Brain (organoid and tissue), 16 donors: ENCODE measurements at places on chromosomes 13 and 19. TPM values are rescaled to one million over a fixed set of nuclear protein-coding genes. Genes with fewer than 3 reads are reported as not detected.

DNA sequence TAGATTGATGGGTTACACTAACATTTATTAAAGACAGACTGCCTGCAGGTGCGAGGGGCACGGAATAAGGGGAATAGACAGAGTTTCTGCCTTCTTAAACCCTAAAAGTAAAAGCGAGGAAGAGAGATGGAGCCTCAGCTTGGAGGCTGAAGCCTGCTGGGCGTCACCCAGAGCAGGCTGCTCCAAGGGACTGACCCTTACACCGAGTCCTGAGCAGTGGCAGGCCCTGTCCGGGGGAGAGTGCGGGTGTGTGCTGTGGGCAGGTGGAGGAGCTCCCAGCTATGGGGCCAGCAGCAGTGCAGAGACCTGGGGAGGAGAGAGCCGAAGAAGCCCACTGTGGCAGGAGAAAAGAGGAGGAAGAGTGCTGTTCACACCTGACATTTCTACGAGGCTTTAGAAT, 86.4 kb downstream of the SOX1 start:
- DNase-seq, result no peak

DNA sequence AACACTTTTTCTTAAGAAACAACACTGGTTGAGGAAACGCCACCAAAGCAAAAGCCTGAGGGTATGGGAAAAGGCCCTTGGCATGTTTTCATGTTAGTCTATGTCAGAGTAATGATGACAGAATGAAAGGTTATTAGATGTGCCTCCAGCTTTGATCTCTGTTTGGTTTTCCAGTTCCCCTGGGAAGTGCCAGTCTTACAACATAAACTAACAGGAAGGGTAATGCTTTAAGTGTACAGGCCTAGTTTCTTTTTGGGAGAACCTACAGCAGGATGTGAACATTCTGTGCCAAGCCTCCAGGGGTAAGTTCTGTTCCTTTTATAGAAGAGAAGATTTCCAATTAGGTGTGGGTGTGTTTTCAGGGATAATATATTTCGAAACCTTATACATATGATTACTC, 121.7 kb downstream of the FNDC3A start:
- no peak for DNase-seq

- no peak for DNase-seq
These were observed 672.5 kb upstream of the PCDH20 start for GRCh38 chr13:62088165-62088564.

DNA sequence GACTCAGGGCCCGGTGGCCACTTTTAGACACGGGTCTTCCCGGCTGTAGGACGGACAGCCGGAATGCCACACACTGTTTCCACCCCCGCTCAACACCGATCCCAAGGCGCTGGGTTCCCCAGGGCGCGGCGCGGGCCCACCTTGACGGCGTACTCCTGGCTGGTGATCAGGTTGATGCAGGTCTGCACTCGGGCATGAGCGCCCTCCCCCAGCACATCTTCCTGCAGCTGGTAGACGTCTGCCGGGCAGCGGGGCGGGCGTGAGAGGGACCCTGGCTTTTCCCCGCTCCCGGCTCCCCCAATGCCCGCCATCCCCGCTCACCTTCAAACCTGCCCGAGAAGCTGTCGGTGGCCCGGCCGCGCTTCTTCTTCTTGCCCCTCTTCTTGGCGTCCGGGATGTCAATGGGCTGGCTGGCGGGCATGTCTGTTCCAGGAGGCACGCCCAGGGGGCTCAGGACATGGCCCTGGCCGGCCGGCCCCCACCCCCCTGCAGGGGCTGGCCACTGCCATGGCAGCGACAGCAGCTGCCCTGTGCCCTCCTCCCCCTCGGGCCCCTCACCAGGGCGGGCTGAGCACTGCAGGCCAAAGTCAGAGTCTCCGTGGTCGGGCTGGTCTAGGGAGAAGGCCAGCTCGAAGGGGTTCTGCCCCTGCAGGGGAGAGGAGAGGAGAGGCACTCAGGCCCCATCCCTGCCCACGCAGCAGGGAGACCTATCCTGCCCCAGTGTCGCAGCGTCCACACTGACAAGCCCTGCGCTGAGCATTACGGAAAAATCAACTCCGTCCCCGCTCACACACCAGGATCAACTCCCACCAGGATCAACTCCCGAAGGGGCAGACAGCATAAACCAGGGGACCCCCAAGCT, 4.8 kb downstream of the MKNK2 start:
- no peak for DNase-seq

GRCh38 chr13:64471916-64472315, 2758.2 kb downstream of the PCDH9 start:
- DNase-seq, result peak; percentile 66

GRCh38 chr19:35911790-35912189, 3.7 kb upstream of the TYROBP start:
- no peak for DNase-seq

DNA sequence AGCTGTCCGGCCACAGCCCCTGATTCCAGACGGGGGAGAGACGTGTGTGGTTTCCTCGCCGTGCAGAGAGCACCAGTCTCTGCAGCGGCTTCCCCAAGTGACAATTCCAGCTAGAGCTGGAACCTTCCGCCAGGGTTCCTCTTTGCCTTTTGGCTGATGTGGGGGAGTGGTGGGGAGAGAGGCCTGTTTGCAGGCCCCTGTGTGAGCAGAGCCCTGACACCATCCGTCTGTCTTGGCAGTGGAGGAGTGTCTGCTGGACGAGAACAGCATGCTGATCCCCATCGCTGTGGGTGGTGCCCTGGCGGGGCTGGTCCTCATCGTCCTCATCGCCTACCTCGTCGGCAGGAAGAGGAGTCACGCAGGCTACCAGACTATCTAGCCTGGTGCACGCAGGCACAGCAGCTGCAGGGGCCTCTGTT, 25.0 kb downstream of the LAMP1 start:
- DNase-seq, result no peak

DNA sequence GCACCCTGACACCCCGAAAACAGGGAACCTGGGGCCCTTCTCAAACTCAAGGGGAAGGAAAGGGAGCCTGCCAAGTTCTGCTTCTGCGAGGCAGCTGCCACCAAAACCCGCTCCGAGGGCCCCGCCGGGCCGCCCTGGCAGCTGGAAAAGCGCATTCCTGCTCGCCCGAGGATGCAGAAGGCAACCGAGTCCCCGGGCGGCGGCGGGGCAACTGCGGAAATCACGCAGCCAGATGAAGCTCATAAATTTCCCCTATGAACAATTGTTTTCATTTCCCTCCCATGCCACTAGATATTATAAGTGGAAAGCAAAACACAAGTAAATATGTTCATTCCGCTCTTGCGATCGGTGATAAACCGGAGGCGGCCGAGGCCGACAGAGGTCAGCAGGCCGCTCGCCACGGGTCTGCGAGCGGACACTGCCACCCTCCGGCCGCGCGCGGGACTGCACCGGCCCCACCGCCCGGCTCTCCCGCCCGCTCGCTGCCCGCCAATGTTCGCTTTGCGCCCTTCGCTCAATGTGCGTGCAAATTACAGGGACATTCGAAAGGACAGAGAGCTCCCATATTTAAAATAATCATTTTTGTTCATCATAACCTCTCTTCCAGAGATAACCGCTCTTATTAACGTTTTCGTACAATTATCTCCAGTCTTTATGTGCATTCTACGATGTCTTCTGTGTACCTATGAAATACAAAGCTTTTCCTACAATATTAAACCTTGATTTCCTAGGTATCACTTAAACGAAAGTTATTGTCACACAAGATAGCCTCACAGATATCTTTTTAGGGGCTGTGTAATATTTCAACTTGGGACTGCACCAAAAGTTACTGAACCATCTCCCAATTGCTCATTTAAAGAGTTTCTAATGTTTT, 120.8 kb upstream of the ZNF507 start:
- peak; percentile 46 for DNase-seq

DNA sequence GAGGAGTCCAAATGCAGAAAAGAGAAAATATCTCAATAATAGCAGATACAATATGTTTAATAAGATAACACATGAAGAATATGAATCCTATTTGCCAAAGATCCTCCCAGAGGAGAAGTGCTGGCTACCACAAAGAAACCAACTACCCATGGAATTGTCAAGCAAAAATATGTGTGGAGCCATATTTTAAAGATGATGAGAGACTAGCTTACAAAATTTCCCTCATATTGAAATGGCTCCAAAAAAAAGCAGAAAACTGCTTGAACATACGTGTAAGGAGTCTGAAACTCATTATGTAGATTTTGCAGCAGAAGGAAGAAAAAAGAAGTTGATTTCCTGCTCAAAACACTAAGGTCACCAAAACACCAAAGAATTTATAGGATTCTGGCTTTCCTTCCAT, 94.2 kb downstream of the USP12 start:
- DNase-seq, result peak; percentile 88

DNA sequence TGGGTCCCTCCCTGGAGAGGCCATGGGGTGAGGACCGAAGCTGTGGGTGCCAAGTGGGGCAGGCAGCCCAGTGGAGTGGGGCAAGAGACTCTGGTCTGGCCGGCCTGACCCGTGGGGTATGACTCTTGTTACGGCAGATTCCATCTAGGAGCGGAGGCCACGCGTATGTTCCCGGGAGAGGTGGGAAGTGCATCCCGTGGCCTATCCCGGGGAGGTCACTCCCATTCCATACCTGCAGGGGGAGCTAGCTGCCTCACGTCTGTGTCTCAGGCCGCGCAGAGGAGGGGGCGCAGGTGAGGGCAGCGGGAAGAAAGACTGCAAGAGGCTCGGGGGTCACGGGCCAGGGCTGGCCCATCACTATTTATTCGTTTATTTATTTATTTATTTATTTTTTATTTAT, 4.9 kb downstream of the CSNK1G2 start:
- DNase-seq, result peak; percentile 59

DNA sequence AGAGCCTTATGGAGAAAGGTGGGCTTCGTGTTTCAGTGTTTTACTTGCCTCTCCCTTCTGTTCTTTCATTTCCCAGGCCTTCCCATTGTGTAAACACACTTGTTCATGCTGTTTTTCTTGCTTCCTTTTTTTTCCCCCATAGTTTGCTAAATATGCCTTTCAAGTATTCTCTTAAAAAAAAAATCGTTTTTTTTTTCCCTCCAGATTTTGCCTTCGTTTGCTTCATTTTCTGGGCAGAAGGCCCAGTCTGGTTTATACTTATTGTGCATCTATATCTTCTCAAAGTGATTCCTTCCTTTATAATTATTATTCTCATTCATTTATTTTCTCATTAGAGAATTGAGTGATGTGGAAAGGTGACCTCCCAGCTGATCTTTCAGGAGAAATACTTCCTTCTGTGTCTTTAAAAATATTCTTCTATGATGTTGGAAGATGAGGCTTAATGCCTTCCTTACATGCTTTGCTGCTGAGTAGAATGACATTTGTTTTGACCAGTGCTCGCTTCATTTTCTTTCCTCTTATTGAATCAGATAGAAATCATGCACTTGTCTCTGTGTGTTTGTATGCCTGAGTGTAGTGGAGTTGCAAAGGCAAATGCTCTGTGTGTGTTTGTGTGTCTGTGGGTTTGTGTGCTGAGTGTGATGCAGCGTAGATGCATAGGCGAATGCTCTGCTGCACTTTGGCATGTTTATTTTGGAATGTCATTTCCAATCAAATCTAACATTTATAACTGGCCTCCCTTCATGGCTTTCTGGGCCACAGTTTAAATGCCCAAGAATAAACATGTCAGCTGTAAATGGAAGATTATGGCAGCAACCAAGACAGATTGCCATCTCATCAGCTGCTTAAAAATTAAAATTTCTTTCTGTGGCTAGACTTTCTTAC, 591.4 kb downstream of the FGF9 start:
- DNase-seq, result peak; percentile 81

- DNase-seq, result no peak
These were observed 217.9 kb downstream of the VWA8 start for GRCh38 chr13:41742917-41743552.

- no peak for DNase-seq
These were observed 7.3 kb downstream of the RELB start for GRCh38 chr19:45008552-45008951.

DNA sequence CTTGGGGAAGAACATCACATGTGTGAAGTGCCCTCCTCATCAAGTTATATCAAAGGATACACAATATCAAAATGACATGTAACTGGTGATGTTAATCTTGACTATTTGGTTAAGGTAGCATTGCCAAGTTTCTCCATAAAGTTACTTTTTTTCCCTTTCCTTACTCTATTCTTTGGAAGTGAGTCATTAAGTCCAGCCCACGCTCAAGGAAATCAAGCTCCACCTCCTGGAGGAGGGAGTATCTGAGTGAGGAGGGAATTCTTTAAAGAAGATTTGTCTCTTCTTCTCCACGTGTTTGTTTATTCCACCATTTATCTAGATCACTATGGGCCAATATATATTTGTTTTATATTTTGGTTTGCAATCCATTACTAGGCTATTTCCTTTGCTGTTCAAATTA, 33.6 kb upstream of the FNDC3A start:
- DNase-seq, result no peak

DNA sequence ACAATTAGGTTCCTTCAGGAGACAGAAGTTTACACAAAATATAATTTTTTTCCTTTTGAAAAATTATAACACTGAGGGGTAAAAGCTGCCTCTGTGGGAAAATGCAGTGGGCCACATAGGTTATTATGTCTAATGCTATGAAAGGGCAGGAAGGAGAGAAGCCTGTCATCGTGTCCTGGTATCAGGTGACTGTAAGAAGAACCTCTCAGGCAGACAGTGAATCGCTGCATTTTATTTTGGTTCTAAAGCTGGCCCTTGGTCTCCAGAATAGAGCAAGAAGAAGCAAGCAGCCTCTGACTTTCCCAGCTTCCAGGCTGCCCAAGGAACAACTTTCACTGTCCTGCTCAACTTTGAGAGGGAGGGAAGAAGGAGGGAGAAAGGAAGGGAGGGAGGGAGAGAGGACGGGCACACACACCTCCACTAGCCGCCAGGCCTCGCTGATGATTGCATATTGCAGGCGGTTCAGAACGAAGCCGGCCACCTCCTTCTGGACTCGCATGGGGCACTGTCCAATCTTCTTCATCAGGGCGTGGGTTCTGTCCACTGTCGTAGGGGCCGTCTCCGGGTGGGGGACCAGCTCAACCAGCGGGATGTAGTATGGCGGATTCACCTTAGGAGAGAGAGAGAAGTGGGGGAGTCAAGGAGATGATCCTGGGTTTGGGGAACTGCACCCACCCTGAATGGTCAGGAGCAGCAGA, 93.8 kb downstream of the CRYL1 start:
- DNase-seq, result no peak

SYNE4 gene
- 0.81 TPM for polyA plus RNA-seq

CGB2 gene
- polyA plus RNA-seq, result not detected

PNMA8C gene
- polyA plus RNA-seq, result 5.3 TPM

HS6ST3 gene
- polyA plus RNA-seq, result 1.7 TPM

PLIN5 gene
- polyA plus RNA-seq, result 1.5 TPM

USHBP1 gene
- 1.0 TPM for polyA plus RNA-seq

CFAP97D2 gene
- polyA plus RNA-seq, result 0.92 TPM

FAM216B gene
- not detected for polyA plus RNA-seq

TRPC4 gene
- polyA plus RNA-seq, result 0.29 TPM
